ENCODE measurements at places on chromosomes 7 and 10.

DNA sequence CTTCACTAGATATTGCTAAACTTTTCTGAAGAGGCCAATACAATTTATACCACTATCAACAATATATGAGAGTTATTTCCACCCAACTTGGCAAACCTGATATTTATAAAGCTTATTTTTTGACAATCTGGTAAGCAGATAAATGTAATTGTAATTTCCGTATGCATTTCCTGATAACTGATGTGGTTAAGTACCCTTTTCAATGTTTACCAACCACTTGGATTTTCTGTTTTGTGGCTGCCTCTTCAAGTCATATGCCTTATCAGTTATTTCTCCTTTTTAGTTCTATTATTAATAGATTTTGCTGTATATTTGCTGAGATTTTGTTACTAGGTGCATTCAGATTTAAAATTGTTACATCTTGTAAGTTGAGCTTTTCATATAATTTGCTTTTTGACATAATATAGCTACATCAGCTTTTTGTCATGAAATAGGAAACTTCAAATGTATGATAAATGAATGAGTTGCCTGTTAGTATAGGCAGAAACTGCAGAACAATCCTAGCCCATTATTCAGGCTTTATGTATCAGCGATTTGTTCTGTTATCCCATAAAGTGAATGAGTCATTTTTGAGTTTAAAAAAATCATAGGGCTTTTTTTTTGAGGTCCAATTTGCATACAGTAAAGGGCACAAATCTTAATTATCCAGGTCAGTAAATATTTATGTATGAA is 11.5 kb downstream of the SGPL1 start:
- DNase-seq: no peak

GRCh38 chr7:150716368-150716767 is at the start of gene GIMAP1:
GIMAP1 (plus strand) TSS chr7:150716613; CDS start chr7:150719048, 2,435 bp downstream.
- DNase-seq: no peak

DNA sequence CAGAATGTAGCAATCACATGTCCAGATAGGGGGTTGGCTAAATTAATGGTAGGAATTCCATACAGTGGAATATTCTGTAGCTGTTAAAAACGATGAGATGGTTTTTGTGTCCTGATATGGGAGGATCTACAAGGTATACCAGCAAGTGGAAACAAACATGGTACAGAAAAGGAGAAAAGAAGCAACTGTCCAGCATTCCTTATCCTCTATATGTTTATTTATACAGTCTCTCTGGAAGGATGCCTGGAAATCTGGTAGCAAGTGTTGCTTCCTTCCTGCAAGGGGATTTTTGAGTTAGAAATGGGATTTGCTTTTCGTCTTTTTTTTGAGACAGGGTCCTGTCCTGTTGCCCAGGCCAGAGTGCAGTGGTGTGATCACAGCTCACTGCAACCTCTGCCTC is 19.3 kb downstream of the IL15RA start:
- DNase-seq: no peak

- no peak for DNase-seq
Measured at GRCh38 chr10:58412502-58412961, 27.3 kb downstream of the TFAM start.

DNA sequence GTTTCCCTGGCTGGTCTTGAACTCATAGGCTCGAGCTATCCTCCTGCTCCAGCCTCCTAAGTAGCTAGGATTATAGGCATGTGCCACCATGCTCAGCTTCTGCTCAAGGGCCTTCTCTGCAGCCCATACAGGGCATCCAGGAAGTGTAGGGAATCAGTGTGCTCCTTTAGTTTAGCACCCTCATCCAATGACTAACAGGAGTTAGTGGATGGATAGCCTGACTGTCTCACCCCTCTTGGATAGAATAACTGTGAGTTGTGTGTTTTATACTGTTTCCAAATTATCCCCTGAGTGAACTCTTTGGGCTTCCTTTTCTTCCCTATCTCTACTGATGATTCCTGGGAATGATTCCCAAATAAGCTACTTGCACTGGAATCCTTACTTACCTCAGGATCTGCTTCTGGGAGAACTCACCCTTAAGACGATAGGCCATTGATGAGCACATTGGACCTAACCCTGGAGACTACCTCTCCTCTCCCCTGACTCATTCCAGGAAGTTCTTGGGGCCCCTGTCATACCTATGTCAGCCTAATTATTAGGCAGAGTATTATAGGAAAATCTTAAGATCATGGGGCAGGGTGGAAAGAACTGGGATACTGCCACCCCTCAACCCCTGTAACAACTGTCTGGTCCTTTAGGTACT is 18.5 kb downstream of the STRIP2 start:
- no peak for DNase-seq

GRCh38 chr7:24052572-24053260 is 231.3 kb upstream of the NPY start:
- peak; percentile 68 for DNase-seq

DNA sequence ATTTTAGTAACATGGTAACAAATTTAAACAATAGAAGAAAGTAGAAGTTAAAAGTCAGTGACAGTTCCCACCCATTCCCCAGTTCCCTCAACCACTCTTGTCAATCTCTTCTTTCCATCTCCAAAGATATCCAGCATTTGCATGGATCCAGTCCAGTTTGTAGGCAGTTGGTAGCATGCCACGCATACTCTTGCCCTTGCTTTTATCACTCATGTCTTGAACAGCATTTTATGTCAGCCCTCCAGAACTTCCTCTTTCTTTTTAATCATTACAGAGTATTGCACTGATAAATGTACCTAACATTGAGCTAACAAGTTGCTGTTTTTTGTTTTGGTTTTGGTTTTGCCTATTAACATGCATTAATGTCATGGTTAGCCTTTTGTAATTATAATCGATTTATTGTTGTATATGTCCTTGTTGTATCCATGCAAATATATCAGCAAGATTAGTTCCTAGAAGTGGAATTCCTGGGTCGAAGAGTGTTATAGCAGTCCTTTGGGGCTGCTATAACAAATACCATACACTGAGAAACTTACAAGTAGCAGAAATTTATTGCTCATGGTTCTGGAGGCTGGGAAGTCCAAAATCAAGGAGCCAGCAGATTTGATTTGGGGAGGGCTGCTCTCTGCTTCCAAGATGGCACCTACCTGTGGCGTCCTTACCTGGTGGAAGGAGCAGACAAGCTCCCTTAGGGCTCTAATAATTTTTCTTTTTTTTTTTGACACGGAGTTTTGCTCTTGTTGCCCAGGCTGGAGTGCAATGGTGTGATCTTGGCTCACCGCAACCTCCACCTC is 25.7 kb downstream of the CHST3 start:
- DNase-seq: no peak

- DNase-seq: no peak
Measured at GRCh38 chr10:65660006-65660405, 1265.8 kb upstream of the LRRTM3 start.

- DNase-seq: no peak
Measured at GRCh38 chr10:69065406-69066361, 22.2 kb upstream of the SRGN start.

DNA sequence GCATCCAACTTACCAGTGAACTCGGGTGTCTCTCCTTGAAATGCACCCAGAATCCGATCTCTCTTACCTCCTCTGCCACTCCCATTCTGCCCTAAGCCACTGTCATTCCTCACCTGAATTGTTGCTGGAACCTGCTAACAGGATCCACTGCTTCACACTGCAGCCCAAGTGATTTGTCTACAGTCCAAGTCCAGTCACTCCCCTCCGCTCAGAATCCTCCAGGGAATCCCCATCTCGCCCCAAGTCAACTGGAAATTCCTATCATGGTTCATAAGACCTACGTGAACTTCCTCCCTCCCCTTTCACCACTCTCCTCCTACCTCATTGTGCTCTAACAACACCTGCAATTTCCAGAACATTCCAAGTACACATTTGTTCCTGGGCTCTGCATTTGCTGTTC is 91.3 kb downstream of the SCRN1 start:
- no peak for DNase-seq

- no peak for DNase-seq
Measured at GRCh38 chr10:60735244-60735643, 43.0 kb upstream of the CDK1 start.

- DNase-seq: no peak
Measured at GRCh38 chr10:80453842-80454512, at the start of gene TSPAN14. TSPAN14 (plus strand) TSS chr10:80454310; CDS start chr10:80489234, 34,924 bp downstream.

GRCh38 chr10:132574783-132575319 is 37.3 kb downstream of the INPP5A start:
- no peak for DNase-seq

- no peak for DNase-seq
Measured at GRCh38 chr10:61779950-61780659, 117.4 kb downstream of the CABCOCO1 start.

DNA sequence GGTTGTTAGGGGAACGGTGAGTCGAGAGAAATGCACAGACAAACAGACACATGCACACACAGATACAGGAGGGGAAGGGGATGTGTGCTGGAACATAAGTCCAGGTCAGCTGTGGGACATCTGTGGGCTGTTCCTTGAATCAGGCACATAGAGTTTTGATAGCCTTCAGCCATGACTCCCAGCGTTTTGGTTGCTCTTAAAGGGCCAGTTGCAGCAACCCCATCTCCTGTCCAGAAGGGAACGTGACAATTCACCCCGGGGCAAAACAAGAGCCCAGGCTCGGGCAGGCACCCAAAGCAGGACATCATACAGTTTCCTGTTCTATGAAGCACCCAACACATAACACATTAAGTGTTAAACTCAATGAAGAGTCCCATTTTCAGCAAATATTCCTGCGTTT is 9.6 kb downstream of the INSYN2A start:
- DNase-seq: no peak

DNA sequence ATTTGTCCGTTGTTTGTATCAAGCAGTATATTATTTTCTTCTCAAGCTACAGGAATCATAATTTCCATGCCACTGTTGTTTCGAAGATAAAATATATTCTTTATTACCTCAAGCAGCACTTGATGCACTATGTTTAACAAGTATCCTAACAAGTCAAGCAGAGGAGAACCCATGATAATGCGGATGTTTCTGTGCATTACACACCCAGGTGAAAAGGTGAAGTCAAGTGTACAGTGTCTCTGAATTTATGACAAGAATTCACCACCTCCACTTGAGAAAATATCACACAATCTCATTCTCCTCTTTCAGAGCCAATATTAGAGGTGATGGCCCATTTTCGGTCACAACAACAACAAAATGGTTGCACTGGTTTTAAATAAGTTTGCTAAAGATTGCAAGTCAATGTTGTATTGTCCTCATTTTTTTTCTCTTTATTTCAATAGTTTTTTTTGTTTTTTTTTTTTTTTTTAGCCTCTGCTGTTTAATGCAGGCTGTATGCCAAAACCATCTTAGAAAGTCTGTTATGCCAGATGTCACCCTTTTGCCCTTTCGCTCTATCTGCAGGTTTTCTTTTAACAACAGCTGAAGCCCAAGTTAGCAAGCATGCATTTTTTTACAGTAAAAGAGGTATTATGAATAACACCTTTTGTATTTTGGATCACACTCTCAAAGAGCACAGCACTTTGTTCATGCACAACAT is 568.7 kb upstream of the LRRN3 start:
- DNase-seq: no peak

DNA sequence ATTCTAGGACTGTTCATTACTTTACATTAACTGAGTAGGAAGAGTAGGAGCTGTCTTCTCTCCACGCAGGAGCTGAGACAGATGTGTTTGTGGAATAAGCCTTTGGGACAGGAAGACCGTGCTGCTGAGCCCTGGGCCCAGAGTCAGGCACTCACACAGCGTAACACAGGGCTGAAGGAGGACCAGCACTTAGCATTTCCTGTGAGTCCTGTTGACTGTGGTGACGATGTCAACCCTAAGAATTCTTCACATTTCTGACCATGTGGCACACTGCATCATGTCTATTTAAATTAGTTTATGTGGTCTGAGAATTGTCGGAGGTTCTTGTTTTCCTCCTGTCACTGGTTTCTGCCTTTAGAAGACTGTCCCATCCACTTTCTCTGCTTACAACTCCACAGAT is 117.2 kb downstream of the PIP4K2A start:
- no peak for DNase-seq

DNA sequence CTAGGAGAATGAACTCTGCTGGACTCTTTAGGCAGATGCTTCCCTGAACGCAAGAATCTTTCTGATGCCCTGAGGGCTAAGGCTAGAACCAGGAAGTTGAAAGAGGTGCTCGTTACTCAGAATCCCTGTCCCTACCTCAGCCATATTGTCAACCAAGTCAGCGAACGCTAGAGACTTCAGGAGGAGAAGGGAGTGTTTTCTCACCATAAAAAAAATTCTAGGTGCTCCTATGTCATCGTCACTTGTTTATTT is 359.4 kb downstream of the PRPF18 start:
- DNase-seq: no peak

- DNase-seq: no peak
Measured at GRCh38 chr10:80168162-80168511, 35.6 kb downstream of the PLAC9 start.

GRCh38 chr10:1644191-1644711 is 93.1 kb downstream of the ADARB2 start:
- DNase-seq: no peak

- no peak for DNase-seq
Measured at GRCh38 chr10:126570621-126571602, 99.6 kb downstream of the C10orf90 start.

- DNase-seq: peak; percentile 12
Measured at GRCh38 chr10:97081621-97082235, 104.0 kb downstream of the SLIT1 start.

DNA sequence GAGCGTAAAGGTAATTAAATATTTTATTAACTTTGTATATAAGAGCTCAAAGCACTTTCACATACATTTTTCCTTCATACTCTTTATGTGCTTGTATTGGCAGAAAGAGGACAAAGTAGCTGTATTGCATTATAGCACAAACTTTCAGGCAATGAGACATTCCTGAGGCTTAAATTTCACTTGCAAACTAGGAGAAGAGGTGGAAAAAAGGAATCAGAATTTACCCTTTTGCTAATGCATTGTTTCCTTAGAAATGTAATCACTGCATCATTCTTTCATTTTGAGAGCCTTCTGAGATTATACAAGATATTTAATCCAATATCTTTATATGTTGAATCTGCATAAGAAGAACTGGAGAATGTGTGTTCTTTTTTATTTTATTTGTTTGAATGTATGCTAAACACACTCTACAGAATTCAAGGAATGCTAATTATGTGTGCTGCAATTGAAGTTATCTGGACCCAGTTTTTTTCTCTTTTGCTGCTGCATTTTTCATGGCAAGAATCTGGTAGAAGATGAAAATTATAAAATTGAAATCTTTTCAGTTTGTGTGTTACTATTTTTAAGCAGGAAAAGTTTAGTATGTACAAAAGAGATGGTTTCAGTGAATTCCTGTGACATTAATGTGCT is 185.1 kb downstream of the NXPH1 start:
- no peak for DNase-seq

DNA sequence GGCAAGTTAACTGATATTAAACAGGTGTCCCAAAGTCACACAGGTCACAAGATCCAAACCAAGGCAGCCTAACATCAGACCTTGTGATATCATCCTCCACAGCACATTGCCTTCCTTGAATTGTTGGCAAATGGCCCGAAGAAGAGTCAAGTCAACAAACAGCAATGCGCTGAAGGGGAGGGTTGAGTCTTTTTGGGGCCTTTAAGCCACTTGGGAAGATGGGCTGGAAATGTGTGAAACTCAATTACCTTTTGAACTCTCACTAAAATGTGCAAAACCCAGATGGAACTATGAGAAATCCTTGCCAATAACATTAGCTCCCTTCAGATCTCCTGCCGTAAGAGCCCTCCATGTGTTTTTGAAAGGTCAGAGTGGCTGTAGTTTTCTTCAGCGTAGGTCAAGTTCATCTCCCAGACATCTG is 47.9 kb upstream of the STK17A start:
- DNase-seq: no peak

Measured in HS-27A (cell line).